Stimulated activated CD4-positive, alpha-beta T cell treated with anti-CD3 and anti-CD28 coated beads, Interleukin-1b, Interleukin-23, amount 100 ng/mL, for 1 hour (primary cell): ENCODE measurements at places on chromosomes 1 and 21.

DNA sequence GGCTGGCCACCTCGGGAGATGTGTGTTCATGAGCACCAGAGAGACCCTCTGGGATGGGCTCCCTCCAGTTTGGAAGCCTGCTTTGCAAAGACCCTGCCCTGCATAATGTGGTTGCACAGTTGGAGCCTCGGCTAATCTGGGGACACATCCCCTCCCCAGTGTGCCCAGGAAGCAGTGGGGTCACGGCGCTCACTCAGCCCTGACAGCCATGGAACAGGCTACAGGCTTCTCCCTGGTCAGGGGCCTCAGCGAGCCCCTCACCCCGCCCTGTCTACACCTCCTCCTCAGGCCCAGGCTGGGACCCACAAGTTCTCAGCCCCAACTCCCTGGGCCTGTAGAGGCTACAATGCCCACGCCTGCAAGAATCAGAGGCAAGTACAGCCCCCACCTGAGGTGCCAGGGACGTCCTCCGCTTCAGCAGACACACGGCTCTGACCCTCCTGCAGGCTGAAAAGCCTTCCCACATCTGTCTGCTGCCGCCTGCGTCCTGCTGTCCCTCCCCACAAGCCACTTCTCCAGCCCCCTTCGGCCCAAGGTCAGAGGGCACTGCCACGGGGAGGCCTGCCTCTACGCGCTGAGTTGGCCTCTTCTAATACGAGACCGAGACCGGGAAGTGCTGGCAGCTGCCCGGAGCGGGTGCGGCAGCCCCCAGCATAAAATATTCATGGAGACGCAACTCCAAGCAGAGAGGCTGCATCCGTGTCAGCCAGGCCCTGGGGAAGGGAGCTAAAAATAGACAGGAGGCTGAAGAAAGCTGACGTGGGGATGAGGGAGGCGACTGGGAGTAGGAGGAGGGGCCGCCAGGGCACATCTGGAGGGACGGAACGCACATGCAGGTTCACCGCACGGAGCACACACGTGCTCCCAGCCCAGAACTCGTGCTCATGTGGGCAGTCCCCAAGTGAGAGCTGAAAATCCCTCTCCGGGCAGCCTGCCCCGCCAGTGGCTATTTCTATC is 15.2 kb upstream of the GPR153 start:
- no peak for DNase-seq

DNA sequence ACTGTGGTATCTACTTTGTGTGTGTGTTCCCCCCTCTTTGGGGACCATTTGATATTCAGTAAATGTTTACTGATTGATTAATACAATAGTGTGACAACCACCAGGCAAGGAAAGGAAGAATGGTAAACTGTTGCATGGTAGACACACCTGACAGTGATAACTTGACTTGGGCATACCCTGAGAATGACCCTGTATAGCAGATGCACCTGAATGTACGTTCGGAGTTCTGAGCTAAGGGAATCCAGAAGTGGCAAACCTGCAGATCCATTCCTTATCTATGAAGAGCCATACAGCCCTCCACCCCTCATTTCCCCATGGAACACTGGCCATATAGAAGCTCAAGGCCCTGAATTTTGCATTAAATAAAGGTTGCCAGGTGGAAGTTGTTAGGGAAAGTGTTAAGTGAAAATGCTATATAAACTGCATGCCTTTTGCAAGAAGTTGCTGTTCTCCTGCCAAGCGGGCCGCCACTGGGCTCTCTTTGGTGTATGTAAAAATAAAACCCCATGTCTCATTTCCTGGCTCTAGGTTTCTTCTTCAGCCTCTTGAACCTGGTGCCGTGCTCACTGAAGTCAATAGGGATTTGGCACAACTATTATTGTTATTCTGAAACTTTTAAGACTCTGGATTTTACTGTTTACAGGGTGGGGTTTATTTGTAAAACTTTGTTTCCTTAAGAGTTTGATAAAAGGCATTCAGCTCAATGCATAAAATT is 32.6 kb upstream of the DENND1B start:
- no peak for DNase-seq

DNA sequence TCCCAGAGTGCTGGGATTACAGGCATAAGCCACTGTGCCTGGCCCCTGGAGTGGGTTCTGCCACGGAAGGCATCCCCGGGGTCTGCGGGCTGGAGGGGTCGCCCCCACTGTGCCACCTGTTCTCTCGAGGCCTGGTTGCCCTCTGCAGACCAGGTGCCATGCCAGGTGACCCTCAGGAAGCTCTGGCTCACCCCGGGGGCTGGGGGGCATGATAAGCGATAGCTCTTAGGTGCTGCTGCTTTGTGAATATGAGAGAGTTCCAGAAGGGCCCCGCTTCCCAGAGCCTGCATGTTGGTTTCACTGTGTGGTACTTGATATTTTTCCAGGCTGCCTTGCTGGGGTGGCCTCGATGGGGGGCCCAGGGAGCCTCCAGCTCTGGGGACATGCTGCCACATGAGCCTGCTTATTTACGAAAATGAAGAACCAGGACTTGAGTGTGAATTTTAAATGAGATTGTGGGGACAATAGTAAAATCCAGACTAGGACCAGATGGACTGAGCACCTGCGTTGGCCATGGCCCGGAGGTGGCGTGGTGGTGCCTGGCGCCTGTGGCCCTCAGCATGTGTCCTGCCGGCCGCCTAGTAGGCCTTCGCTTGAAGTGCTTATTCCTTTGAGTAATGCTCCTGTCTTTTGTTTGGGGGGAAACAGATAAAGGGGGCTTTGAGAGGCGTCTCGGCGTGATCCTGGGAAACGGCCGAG is 7.3 kb downstream of the SKI start:
- DNase-seq = no peak

- no peak for DNase-seq
These were observed 228.4 kb upstream of the NRIP1 start for GRCh38 chr21:15293240-15293639.

GRCh38 chr1:72288886-72289285 is 6.5 kb upstream of the NEGR1 start:
- no peak for DNase-seq

DNA sequence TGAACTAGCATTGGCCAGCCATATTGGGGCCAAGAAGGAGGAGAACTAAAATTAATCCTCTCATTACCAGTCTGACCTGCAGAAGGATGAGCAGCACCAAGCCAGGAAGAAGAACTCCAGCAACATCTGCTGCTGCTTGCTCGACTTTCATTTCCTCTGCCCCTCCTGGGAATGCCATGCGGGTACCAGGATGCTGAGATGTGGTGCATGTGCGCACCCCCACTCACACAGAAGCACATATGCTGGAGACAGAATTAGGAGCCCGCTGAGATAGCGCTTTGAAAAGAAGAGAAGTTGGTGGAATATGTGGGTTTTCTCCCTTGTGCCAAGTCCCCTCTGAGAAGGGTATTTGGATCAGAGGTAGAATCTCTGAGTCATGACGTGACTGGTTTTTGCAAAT is 70.4 kb downstream of the PLXNA2 start:
- DNase-seq = no peak
